Activated CD8-positive, alpha-beta T cell treated with anti-CD3 and anti-CD28 coated beads, Interleukin-2, amount 10 ng/mL, durations not matched to agents 7 days and 5 days (primary cell): ENCODE measurements at places on chromosomes 2 and 18. TPM values are rescaled to one million over a fixed set of nuclear protein-coding genes. Genes with fewer than 3 reads are reported as not detected.

TMEM178A gene
- not detected for total RNA-seq

DLGAP1 gene
- total RNA-seq: not detected

TSPYL6 gene
- not detected for total RNA-seq

PAPOLG gene
- total RNA-seq: 17.3 TPM

DNAJC5G gene
- total RNA-seq: not detected

ANKRD36C gene
- total RNA-seq: 95.1 TPM

CCL20 gene
- not detected for total RNA-seq

TCF23 gene
- not detected for total RNA-seq

RAB1A gene
- total RNA-seq: 58.7 TPM

CD8B2 gene
- 3.6 TPM for total RNA-seq

UCN gene
- total RNA-seq: 2.2 TPM

REG1B gene
- total RNA-seq: not detected

MAP3K19 gene
- total RNA-seq: not detected

AQP12B gene
- total RNA-seq: not detected

SPDYA gene
- 1.2 TPM for total RNA-seq

PLCL1 gene
- total RNA-seq: 0.18 TPM
